ENCODE measurements at places on chromosomes 5 and 9.

GRCh38 chr5:176675676-176676360 lies 28.5 kb downstream of the TSPAN17 start:
- no peak for DNase-seq

GRCh38 chr5:113293975-113294310 lies 140.8 kb downstream of the TSSK1B start:
- DNase-seq = no peak

DNA sequence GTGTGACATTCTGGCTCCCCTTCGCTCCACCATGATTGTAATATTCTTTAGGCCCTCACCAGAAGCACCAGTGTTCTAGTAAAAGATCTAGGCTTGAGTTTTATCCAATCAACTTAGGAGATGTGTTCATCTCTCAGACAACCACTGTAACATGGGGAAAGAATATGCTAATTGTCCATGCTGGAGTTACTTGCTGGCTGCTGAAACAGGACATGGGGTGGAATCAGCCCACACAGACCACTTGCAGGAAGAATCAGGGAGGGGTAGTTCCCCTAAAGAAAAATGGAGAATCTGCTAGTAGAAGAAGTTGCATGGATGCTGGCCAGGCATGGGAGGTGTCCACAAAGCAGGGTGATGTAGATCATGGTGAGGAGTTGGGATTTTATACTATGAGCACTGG lies 86.2 kb downstream of the FEM1C start:
- DNase-seq = no peak

DNA sequence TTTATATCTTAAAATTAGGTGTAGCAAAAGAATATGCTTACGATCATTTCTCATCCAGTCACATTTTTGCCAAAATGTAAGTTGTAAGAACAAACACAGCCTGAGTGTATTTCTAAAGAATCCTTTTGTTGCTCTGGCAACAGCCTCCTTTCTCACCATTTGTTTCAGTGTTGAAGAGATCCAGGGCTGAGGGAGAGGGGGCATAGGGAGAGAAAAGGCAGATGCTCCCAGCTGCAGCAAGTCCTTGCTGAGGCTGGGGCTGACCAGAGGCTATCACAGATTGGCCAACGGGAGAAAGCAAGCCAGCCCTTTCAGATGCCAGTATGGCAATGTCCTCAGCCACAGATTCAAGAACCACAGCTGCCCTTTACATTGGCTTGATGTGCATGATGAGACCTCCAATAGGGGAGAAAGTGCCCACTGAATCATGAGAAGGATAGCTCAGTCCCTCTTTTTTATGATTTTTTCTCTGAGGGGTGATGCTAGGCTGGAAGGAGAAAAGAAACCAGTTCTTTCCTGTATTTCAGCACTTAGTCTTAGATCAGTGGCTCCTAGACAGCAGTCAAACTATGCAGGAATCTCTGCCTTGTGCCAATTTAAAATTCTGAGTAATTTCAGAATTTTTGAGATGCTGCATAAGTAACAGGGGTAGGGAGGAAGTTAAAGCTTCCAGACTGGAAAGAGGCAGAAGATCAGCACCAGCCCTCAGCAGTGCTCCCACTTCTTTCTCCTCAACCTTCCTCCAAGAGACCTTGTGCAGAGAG lies 142.1 kb downstream of the LHFPL2 start:
- DNase-seq = no peak

DNA sequence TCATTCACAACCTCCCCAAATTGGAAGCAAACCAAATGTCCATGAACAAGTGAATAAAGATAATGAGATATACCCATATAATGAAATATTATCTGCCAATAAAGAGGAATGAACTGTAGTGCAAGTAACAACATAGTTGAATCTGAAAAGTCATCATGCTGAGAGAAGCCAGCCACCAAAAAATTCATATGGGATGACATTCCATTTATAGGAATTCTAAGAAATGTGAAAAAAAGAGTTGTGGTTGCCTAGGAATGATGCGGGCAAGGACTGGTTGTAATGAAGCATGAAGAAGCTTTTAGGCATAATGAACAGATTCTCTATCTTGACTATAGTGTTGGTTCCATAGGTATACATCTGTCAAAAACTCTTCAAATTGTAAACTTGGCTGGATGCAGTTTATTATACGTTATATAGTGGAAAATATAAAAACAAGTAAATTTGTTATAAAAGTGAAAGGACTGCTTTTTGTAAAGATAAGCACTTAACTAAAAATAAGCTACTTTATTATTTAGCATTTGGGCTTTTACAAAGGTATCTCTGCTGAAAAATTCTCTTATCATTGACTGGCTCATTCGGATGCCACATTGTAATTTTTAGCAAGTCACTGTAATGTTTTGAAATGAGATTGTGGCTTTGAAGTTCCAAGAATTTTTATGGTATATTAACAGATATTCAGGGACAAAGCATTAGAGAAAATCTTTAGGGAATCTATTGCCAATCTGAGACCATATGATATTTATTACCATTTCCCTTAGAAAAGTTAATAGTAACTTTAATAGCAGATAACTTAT lies 21.2 kb upstream of the TTC23L start:
- DNase-seq = no peak

DNA sequence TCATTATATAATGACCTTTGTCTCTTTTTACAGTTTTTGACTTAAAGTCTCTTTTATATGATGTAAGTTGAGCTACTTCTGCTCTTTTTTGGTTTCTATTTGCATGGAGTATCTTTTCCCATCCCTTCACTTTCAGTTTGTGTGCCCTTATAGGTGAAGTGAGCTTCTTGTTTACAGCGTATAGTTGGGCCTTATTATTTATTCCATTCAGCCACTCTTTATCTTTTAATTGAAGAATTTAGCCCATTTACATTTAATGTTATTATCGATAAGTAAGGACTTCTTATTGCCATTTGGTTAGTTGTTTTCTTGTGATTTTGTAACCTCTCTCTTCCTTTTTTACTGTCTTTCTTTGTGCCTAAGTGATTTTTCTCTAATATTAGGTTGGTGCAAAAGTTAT lies 117.3 kb downstream of the ADAMTSL1 start:
- DNase-seq = no peak

DNA sequence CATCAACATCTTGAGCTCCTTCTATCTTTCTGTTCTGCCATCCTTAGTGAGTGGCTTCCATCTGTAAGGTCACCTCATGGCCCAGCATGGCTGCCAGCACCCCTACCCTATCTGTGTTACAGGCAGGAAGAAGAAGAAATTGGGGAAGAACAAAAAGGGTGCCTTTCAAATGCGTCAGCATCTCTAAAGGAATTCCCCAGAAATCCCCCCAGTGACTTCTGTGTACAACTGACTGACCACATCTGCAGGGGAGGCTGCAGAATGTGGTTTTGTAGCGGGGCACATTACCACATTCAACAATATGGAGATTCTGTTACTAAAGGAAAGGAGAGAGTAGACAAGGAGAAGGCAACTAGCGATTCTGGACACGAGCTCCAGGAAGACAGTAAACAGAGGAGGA lies 40.1 kb downstream of the ALG2 start:
- DNase-seq = no peak

GRCh38 chr5:95812074-95812471 lies 10.5 kb downstream of the GLRX start:
- DNase-seq = no peak

- DNase-seq = no peak
Measured at GRCh38 chr5:114243972-114244317, 117.9 kb upstream of the KCNN2 start.

DNA sequence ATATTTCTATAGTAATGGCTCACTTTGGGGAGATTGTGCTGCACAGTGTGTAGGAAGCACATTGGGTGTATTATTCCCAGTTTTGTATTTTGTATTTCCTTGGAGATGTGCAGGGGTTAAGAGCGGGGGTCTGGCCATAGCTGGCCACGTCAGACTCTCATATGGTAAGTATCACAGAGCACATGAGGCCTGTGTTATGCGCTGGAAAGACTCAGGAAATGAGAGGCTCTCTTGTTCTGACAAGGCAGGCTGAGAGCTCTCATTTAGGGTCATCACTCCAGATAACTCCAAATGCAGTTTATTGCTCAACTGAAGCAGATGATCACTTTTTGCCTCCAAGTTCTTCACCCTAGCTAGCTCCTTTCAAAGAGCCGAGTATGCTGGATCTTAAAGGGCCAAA lies 205.7 kb downstream of the NTRK2 start:
- DNase-seq = no peak

GRCh38 chr5:125463466-125464092 lies 717.1 kb upstream of the ZNF608 start:
- DNase-seq = no peak

- no peak for DNase-seq
Measured at GRCh38 chr5:115579216-115579615, 23.1 kb downstream of the TICAM2 start.

- DNase-seq = no peak
Measured at GRCh38 chr9:114433086-114433485, 45.3 kb upstream of the AKNA start.

GRCh38 chr9:22446589-22446949 lies at the start of gene DMRTA1:
Gene DMRTA1, plus strand, starts transcription at chr9:22446824. Its CDS starts 242 bp downstream, at chr9:22447066.
- no peak for DNase-seq

DNA sequence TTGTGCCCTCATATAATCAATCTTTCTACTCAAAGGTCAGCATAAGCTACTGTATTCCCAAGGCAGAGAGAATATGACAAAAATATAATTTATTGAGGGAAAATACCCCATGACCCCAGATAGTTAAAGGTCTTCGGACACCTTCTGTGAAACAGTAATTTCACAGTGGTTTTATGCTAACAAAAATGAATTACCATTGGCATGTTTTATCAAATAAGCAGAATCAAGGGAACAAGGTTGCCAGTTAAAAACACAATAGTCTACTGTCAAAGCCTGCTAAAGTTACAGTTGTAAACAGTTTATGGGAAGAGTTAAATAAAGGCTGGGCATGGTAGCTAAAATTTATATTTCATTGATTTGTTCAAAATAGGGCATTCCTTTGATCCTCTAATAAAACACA lies 154.3 kb downstream of the GIN1 start:
- DNase-seq = no peak

DNA sequence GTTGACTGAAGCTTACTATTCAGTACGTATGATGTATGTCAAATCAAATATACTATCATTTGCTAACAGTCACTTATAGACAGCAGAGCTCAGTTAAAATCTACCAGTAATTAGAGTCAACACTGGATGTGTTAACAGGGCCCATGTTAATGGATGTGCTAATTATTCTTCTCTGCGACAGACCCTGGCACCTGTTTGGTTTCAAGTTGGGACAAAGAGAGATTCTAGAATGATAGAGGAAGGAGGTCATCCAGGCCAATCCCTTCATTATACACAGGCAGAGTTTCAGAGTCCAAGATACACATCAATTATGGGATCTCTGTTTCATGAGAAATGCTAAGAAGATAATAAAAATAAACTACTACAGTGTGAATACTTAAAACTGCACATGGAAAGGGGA lies 615.0 kb downstream of the ZNF608 start:
- no peak for DNase-seq

GRCh38 chr9:6200761-6201160 lies 14.8 kb upstream of the IL33 start:
- no peak for DNase-seq

DNA sequence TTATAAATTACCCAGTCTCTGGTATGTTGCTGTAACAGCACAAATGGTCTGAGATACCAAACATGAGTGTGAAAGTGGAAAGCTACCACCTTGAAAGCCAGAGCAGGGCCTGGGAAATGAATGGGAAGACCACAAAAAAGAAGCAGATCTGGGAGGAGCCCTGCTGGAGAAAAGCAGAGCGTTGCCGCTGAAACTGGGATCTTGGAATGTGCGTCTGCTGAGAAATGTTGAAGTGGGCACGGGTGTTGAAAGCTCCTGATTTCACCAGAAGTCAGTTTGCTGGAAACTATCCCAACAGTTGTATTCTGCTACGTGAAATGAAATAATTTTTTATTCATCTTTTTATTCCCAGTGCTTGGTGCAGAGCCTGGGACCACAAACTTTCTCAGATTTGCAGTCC lies 40.0 kb downstream of the NUDT12 start:
- no peak for DNase-seq

GRCh38 chr9:77769246-77769645 lies 121.1 kb upstream of the GNA14 start:
- DNase-seq = no peak

- DNase-seq = no peak
Measured at GRCh38 chr9:13267743-13268142, 11.7 kb downstream of the MPDZ start.

DNA sequence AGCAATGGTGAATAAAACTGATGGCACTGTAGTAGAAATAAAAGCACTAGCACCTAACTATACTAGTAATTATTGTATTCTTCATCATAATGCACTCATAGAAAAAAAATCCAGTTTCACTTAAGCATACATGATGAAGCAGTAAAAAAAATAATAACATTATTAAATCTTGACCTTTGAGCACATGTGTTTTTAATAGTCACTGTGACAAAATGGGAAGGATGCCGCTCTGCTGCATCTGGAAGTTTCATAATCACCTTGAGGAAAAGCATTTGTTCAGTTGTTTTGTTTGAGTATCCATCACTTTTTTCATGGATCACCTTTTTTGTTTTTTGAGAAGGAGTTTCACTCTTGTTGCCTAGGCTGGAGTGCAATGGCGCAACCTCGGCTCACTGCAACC lies 13.2 kb downstream of the OR2K2 start:
- DNase-seq = no peak

DNA sequence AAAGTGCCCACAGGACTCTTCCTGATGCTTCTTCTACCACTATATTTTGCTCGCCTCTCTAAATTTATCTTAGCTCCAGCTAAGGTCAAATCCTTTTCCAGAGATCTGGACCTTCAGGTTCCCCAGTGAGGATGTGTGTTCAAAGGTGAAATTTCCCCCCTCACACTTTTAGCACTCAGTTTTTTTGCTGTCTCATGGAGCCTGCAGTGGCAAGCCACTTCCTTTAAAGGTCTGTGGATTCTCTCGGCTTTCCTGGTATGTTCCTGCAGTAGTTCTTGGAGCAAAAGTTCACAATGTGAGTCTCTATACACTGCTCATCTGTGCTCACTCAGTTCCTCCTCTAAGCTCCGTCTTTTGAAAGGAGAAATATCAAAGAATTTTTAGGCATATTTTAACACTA lies 181.4 kb downstream of the LURAP1L start:
- no peak for DNase-seq

GRCh38 chr5:180287404-180287803 lies 4.5 kb downstream of the MAPK9 start:
- no peak for DNase-seq

DNA sequence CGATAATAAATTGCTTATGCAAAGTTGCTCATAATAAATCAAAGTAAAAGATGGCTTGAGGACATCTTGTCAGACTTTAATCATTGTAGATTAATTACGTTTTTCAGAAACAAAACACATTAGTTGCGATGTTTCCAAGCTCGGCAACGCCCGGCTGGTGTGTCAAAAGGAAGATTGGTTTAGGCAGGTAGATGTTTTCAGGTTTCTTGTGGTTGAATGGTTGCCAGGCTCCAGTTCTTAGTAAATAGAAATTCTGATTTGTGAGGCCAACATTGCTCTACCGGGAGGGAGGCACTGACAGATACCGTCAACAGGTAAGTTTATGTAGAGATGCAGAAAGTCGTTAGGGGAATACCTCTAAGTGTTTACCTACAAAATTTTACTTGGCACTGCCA lies 280.3 kb downstream of the NPR3 start:
- DNase-seq = no peak

- no peak for DNase-seq
Measured at GRCh38 chr5:80763873-80764647, 109.3 kb upstream of the DHFR start.

Data from stimulated activated CD8-positive, alpha-beta memory T cell treated with anti-CD3 and anti-CD28 coated beads, Interleukin-12 subunit alpha, Interleukin-12 subunit beta, amount 100 ng/mL, for 4 hours (primary cell).